Esophagus muscularis mucosa (tissue), 4 donors: ENCODE measurements at places on chromosomes 7 and 10. TPM values are rescaled to one million over a fixed set of nuclear protein-coding genes. Genes with fewer than 3 reads are reported as not detected.

GIMAP1 gene
- 6.6 TPM for total RNA-seq

FBXL13 gene
- total RNA-seq = 1.3 TPM

PILRA gene
- total RNA-seq = 3.4 TPM

CCDC136 gene
- total RNA-seq = 35.4 TPM

ADIRF gene
- 59.4 TPM for total RNA-seq

HECW1 gene
- total RNA-seq = 0.06 TPM

LIPK gene
- total RNA-seq = not detected

DNA sequence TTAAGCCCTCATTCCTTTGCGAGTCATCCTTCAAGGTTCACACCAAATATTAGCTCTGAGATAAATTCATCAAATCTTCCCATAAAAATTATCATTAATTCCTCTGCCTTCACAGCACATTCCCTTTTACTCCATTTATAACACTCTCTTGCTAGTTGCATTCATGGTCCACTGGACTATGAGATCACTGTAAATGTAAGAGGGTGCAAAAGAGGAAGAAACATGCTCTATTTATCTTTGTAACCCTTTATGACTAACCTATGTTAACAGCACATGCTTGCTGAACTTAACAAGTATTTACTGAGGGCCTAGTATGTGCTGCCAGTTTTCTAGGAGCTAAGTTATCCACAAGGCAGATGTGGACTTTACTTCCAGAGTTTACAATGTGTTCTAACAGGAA is 86.7 kb upstream of the TMEM168 start:
- H3K27ac ChIP-seq = no peak overlapping the region
- no peaks in the 10 kb centered on the region for H3K27me3 ChIP-seq
- no peaks in the 10 kb centered on the region for H3K4me1 ChIP-seq
- H3K36me3 ChIP-seq = no peaks in the 10 kb centered on the region
- no peak for DNase-seq
- no peak overlapping the region for H3K4me3 ChIP-seq

DNA sequence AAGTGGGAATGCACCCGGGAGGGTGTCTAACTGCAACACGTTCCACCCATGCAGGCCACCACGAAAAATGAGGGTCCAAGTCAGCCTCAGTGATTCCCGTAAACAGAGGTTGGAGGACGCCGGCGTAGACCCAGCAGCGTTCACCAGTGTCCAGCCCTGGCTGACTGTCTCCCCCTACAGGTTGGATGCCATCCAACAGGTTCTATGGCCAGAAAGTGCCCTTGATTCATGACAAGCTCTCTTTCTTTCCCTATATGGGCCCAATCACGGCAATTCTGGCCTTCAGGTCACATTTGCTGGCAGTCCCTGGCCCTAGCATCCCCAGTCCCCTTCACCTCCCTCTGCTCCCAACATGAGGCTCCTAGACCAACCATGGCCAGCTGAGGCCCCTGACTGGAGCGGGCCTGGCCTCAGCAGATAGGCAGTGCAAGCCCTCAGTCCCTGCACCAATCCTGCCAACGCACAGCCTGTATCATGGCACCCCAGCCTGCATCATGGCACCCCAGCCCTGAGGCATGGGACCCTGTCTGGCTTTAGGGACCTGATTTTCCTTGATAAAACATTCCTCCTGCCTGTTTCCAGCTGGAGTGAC is 227.4 kb downstream of the GRID1 start:
- no peaks in the 10 kb centered on the region for H3K27me3 ChIP-seq
- no peak overlapping the region for H3K4me3 ChIP-seq
- no peaks in the 10 kb centered on the region for H3K36me3 ChIP-seq
- H3K27ac ChIP-seq = no peak overlapping the region

DNA sequence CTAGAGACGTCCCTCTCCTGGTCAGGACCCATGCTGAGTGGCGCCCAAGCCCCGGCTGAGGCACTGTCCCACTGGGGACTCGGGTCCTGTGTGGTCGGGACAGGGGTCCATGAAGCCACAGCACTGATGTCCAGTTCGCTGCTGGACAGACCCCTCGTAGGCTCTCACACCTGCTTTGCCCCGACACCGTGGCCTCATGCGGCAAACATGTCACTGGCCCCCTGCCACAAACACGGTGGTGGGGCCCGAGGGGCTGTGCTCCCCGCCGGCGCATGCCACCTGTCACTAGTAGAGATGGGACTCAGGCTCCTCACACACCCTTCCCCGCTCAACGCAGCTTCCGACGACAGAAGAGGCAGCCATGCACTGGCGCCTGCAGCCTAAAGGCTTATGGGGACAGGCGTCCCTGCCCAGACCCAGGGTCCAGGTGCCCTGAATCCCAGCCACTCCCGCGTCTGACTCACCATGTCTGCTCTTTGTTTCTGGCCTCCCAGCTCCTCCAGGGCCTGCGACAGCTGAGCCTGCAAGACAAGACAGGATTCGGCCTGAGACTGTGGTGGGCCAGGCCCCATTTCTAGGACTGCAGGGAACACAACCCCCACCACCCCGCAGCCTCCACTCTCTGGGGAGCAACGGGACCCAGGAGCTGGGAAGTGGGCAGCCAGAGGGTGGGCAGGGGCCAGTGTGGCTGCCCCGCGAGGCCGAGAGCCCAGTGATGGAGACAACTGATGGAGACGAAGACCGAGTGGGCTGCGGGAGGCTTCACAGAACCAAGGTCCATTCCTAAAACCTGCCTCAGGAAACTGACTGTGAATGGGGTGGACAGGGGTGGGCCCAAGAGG is 230.9 kb downstream of the MAD1L1 start:
- DNase-seq = no peak
- H3K4me3 ChIP-seq = no peak overlapping the region
- no peaks in the 10 kb centered on the region for H3K4me1 ChIP-seq
- no peaks in the 10 kb centered on the region for H3K27me3 ChIP-seq
- H3K36me3 ChIP-seq = peaks cover 17% of the 10 kb centered on the region

- no peaks in the 10 kb centered on the region for H3K27me3 ChIP-seq
- peaks cover 35% of the 10 kb centered on the region for H3K4me1 ChIP-seq
- no peak overlapping the region for H3K4me3 ChIP-seq
- peak; percentile 97 for DNase-seq
These were observed 17.8 kb upstream of the PDLIM1 start for GRCh38 chr10:95308389-95309302.

DNA sequence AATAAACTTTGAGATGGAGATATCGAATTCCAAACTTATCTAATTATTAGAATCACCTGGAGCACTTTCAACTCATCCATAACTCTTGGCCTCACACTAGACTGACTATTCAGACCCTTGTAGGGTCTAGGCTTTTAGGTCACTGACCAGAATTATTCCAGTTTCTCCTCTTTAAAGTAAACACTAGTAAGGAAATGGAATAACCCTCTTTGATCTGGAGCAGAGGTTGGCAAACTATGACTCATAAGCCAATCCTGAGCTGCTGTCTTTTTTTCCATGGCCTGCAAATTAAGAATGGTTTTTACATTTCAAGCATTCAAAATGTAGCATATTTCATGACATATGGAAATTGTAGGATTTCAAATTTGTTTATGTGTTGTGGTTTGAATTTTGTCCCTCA is 1601.9 kb downstream of the REEP3 start:
- H3K27ac ChIP-seq = no peak overlapping the region
- H3K27me3 ChIP-seq = no peaks in the 10 kb centered on the region
- no peaks in the 10 kb centered on the region for H3K4me1 ChIP-seq
- no peak overlapping the region for H3K4me3 ChIP-seq

DNA sequence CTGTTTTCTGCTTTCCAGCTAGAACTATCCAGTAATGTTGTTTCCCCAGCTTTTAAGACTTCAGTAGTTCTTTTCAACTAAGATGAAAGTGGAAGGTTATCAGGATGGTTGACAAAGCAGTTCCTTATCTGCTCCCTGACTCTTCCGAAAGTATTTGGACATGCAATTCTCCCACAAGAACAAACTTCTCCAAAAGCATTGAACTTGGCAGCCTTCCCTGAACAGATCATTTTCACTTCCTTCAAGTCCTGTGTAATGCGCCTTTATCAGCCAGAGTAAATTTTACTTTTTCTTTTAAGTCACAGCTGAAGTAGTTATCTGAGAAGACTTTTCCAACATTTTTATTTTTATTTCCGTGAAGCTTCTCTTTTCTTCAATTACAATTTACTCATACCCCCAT is 39.7 kb downstream of the CDC14C start:
- no peak overlapping the region for H3K4me3 ChIP-seq
- no peak for DNase-seq
- H3K4me1 ChIP-seq = no peaks in the 10 kb centered on the region
- H3K27me3 ChIP-seq = no peaks in the 10 kb centered on the region
- no peaks in the 10 kb centered on the region for H3K36me3 ChIP-seq

GRCh38 chr7:52764492-52765169 is 270.8 kb upstream of the POM121L12 start:
- no peaks in the 10 kb centered on the region for H3K4me1 ChIP-seq
- no peaks in the 10 kb centered on the region for H3K36me3 ChIP-seq
- H3K4me3 ChIP-seq = no peak overlapping the region
- no peak for DNase-seq
- no peak overlapping the region for H3K27ac ChIP-seq

GRCh38 chr7:45240273-45240771 is 82.7 kb downstream of the RAMP3 start:
- H3K27ac ChIP-seq = no peak overlapping the region
- H3K4me1 ChIP-seq = no peaks in the 10 kb centered on the region
- H3K27me3 ChIP-seq = no peaks in the 10 kb centered on the region
- peak; percentile 64 for DNase-seq
- no peak overlapping the region for H3K4me3 ChIP-seq
- H3K36me3 ChIP-seq = no peaks in the 10 kb centered on the region

DNA sequence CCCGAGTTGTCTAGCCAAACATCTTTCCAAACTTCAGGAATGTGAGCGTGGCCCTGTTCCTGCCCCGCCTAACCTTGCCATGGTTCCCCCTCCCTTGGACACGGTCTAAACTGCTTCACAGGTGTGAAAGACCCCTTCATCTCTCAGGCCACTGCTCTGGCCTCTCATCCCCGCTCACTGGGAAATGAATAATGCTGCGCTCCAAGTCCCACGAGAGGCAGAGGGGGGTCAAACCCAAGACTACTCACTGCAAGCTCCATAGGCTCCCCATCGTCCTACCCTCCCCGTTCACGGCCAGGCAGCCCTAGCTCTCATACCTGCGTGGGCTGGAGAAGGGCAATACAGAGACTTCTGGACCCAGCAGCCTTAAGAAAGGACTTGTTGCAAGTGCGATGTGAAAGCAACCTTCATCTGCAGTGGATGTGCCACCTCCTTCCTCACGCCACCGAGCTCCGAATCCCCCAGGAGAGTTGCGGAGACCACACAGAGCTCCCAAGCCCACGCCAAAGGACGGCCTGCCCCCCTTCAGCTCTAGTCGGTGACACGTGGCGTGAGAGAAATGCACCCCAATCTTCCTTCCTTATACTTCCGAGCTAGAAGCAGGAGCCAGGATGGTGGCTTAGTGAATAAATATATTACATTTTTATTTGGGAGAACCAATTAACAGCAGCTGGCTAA is 9.7 kb downstream of the ZNF467 start:
- H3K4me1 ChIP-seq = no peaks in the 10 kb centered on the region
- H3K36me3 ChIP-seq = peaks cover 10% of the 10 kb centered on the region
- no peaks in the 10 kb centered on the region for H3K27me3 ChIP-seq
- H3K4me3 ChIP-seq = no peak overlapping the region

DNA sequence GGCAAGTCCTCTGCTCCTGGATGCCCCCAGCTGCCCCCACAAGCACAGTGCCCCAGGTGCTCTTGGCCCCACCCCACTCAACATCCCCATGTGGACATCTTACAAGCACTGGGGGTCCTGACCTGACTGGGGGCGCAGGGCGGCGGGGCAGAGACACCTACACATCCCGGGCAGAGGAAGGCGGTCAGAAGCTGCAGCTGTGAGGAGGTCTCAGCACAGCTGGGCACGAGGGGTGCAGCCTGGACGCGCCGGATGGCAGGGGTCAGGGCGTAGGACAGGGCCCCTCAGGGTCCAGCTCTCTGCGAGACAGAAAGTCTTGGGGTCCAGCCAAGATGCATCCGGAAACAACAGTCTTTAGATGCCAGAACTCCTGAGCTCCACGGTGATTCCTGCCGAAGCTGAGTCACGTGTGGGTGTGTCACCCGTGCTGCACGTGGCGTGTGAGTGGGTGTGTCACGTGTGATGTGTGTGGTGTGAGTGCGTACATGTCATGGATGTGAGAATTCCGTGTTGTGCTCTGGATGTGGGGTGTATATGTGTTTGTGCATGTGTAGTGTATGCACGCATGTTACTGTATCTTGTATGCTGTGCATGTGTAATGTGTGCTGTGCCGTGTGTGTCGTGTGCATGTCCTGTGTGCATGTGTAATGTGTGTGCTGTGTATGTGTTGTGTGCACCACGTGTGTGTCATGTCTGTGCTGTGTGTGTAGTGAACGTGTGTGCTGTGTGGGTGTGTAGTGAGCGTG is 5.1 kb downstream of the VENTX start:
- H3K36me3 ChIP-seq = no peaks in the 10 kb centered on the region
- H3K27me3 ChIP-seq = peaks cover 14% of the 10 kb centered on the region
- no peak overlapping the region for H3K27ac ChIP-seq
- DNase-seq = no peak
- no peak overlapping the region for H3K4me3 ChIP-seq

GRCh38 chr7:46652317-46652716 is 731.2 kb upstream of the IGFBP3 start:
- no peak overlapping the region for H3K27ac ChIP-seq
- H3K27me3 ChIP-seq = no peaks in the 10 kb centered on the region
- no peaks in the 10 kb centered on the region for H3K36me3 ChIP-seq
- no peak overlapping the region for H3K4me3 ChIP-seq

- no peaks in the 10 kb centered on the region for H3K27me3 ChIP-seq
- H3K36me3 ChIP-seq = no peaks in the 10 kb centered on the region
- peak overlapping the region; percentile 73 for H3K4me3 ChIP-seq
- H3K27ac ChIP-seq = peak overlapping the region; percentile 88
These were observed 1.2 kb downstream of the PPP1R9A start for GRCh38 chr7:94908323-94909178.

DNA sequence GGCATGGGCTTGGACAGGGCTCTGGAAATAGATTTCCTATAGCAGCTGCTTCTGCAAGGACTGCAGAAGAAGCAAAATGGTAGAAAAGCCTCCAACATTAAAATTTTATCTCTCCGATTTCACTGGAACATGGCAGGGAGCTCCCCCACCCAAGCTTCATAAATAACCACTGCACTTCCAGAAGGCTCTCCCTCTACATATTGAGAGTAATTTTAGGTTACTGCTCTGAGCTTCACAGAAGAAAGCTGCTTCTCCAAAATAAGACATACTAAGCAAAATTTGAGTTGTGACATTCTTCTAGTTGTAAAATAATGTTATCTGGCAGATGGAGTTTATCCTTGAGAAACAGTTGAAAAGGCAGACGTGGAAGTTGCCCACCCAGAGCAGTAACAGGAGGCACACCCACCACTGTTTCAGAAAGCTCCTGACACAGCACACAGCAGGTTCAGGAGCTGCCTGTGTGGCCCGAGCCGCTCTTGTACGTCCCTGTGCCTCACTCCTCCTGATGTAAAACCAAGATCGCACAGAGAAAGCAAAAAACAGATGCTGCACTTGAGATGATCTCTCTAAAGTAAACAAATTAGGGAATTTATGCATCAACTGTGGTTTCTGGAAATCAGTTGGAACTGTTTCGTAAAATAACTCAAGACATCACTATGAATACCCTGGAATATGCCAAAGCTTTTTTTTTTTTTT is 621.0 kb downstream of the PARD3 start:
- no peak for DNase-seq
- no peak overlapping the region for H3K4me3 ChIP-seq
- no peaks in the 10 kb centered on the region for H3K4me1 ChIP-seq
- no peak overlapping the region for H3K27ac ChIP-seq
- H3K27me3 ChIP-seq = no peaks in the 10 kb centered on the region
- H3K36me3 ChIP-seq = no peaks in the 10 kb centered on the region

GRCh38 chr7:92496876-92497275 is 19.1 kb upstream of the ERVW-1 start:
- no peaks in the 10 kb centered on the region for H3K4me1 ChIP-seq
- peaks cover 56% of the 10 kb centered on the region for H3K36me3 ChIP-seq
- DNase-seq = no peak
- H3K4me3 ChIP-seq = no peak overlapping the region
- no peaks in the 10 kb centered on the region for H3K27me3 ChIP-seq
